ENCODE measurements at places on chromosomes 7 and 10.

GRCh38 chr7:36088966-36089365, 64.1 kb upstream of the EEPD1 start:
- DNase-seq: no peak

GRCh38 chr7:128361411-128362379, at the start of gene PRRT4:
Gene PRRT4, minus strand, starts transcription at chr7:128361690.
- DNase-seq: peak; percentile 9

DNA sequence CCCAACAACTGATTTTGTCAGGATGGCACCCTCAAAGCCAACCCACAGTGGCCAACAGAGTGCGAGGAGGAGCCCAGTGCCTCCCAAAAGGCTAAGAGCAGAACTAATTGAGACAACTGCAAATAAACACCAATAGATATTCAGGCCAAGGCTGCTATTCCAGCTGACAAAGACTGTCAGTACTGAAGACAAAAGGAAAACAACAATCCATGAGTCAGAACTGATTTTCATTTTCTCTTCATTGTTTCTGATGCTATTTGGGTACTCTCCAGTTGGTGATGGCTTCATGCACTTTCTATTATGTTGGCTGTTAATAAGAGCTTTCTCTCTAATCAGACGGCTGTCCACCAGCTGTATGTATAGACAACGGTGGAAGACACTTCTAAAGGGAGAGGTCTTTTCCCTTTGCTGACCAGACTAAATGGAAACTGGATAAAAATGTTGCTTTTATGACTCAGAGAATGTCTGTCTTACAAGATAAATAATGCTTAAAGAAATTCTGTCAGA, 515.9 kb downstream of the PARD3 start:
- DNase-seq: peak; percentile 59

DNA sequence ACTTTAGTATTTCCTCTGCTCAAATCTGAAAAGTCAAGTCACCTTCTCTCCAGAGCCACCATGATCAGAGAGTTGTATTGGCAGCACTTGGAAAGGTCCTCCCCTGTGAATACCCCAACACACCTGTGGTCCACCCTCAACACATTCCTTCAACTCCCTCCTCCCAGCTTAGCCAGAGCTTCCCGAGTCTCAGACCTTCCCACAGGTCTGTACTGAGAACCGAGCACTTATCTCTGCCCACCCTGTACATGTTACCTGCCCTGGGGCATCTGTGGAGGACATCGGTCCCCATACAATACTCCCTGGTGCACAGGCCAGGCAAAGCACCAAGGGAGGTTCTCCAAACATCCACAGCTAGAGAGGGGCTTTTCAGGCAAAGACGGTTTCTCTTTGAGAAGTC, 30.6 kb downstream of the SORBS1 start:
- no peak for DNase-seq

- peak; percentile 70 for DNase-seq
These were observed 1.2 kb downstream of the HIPK2 start for GRCh38 chr7:139776486-139777132.
